CD4-positive, alpha-beta T cell treated with Interleukin-4 for 4 hours (primary cell): ENCODE measurements at places on chromosomes 13 and 19.

DNA sequence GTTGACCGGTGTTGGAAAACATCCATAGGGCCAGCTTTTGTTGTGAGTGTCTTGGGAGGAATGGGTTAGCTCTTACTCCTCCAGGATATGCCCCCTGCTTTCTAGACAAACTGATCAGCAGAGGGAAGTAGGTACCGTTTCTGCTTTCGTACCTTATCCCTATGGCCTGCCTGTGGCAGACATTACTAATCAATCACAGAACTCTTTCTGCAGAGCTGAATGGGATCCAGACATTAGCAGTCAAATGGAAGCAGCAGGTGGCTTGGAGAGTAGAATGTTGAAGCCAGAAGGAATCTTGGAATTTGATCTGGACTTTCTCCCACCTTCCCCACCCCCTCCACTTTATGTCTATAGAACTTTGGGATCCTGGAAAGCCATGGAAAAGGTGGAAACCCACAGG, 17.1 kb downstream of the NWD1 start:
- DNase-seq = no peak

GRCh38 chr13:48783181-48783630, 129.5 kb downstream of the CYSLTR2 start:
- DNase-seq = peak; percentile 4

GRCh38 chr19:19034204-19034624, 811 bp downstream of the ARMC6 start:
- DNase-seq = peak; percentile 64

DNA sequence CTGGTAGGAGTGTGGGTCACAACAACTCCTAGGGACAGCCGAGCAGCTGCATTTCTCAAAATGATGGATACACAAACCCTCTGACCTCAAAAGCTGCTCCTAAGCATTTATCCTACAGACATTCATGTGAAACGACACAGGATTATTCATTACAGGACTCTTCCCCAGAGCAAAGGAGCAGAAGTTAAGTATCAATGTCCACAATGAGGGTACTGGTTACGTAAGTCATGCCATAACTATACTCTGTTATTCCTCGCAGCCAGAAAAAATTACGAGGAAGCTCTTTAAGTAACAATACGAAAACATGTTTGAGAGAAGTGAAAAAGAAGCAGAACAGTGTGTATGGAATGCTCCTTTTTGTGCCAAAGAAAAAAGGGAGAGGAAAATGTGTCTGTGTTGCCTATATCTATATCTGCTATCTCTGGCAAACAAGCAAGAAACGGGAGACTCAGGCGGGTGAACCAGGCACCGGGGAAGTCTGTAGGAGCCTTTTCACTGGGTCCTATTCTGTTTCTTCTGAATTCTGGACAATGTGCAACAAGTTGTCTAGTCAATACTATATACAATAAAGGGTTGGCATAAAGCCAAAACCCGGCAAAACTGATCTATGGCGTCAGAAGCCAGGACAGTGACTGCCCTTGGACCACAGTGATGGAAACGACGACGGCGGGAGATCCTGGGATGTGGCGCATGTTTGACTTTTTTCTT, 1.3 kb downstream of the ISOC2 start:
- DNase-seq = no peak

- no peak for DNase-seq
Observed at GRCh38 chr19:52518646-52519045, 8.8 kb upstream of the ZNF808 start.

- no peak for DNase-seq
Observed at GRCh38 chr13:49560270-49561061, 24.9 kb downstream of the RCBTB1 start.

GRCh38 chr13:97975848-97976609, 22.6 kb downstream of the IPO5 start:
- peak; percentile 86 for DNase-seq

- DNase-seq = no peak
Observed at GRCh38 chr13:21014502-21015170, 46.8 kb downstream of the LATS2 start.

DNA sequence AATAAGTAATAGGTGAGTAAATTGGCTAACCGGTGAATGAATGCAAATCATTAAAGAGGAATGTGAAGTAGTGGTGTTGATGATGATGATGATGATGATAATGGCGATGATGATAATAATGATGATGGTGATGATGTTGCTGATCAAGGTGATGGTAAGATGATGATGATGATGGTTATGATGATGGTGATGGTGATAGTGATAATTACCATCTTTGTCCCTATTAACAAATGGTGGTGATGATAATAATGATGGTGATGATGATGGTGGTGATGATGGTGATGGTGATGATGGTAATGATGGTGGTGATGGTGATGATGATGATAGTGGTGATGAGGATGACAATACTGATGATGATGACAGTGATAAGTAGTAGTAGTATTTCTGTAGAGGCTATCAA, 452.6 kb downstream of the ZNF536 start:
- no peak for DNase-seq

DNA sequence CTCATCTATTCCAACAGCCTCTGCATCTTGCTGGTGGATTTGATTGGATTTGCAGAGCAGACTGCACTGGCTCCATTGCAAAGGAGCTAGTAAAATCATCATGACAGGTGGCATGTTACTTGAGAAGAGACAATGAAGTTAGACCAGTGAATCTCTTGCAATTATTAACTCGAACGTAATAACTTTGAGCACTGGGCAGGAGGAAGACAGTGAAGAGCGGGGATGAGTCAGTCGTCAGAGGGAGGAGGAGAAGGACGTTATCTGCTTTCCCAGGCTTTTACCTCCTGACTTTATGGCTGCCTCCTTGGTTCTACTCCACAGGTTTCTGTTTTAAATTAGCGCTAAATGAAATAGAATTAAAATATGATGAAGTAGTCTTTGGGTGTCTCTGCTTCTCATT, 257.8 kb upstream of the IPO5 start:
- no peak for DNase-seq

- no peak for DNase-seq
Observed at GRCh38 chr19:55266404-55266803, 7.6 kb upstream of the PPP6R1 start.

DNA sequence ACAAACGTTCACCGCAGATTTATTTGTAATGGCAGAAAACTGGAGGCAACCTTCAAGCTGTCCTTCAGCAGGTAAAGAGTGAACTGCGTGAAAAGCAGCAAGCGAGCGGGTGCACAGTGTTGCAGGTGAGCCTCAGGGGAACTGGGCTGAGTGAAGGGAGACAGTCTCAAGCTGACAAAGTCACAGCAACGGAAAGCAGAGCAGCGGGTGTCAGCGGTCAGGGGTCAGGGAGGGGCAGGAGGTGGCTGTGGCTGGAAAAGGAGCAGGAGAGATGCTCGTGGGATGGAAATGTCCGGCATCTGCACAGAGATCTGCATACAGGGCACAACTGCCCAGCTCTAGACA, 8.5 kb upstream of the RASA3 start:
- DNase-seq = peak; percentile 52

DNA sequence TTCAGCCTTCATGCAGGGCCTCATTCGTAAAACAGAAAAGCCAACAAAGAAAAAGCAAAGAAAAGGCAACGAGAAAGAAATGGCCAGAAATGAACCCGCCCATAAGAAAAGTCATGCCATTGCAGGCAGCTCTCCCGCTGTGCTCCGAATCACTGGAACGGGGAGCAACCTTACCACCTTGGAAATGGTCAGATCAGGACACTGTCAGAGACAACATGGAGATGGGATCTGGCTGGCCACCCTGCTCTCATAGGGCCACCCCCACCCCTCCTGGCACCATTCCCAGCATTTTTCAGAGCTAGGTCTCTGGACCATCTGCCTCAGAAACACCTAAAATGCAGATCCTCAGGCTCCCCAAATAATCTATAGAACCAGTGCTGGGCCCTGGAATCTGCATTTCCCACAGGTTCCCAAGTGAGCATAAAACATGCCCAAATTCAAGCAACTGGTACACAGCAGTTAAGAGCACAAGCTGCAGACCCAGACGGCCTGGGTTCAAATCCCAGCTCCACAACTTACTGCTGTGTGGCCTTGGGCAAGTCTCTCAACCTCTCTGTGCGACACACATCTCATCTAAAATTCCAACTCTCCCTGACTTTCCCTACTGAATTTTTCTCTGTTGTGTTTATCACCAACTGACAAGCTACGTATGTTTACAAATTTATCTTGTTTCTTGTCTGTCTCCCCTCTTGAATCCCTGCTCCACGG, 151.6 kb downstream of the IER2 start:
- no peak for DNase-seq

DNA sequence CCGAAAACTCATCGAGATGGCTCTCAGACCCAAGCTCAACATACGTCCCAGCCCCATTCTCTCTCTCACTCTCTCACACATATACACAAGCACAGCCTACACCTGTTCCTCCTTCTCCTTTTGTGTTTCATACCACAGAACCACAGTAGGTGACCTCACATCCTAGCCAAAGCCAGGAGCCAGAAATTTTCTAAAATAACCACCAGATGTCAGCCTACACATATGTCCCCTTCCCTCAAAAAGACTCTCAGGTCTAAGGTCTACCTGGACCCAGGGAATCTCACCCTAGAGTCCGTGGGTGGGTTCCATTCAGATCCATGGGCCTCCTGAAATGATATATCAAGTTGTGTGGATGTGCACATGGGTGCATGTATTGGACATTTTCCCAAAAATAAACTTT, 104.2 kb upstream of the IPO5 start:
- DNase-seq = no peak

GRCh38 chr19:8473648-8474476, 28.6 kb downstream of the PRAM1 start:
- DNase-seq = no peak

GRCh38 chr13:31012655-31013024, 80.2 kb downstream of the TEX26 start:
- no peak for DNase-seq

DNA sequence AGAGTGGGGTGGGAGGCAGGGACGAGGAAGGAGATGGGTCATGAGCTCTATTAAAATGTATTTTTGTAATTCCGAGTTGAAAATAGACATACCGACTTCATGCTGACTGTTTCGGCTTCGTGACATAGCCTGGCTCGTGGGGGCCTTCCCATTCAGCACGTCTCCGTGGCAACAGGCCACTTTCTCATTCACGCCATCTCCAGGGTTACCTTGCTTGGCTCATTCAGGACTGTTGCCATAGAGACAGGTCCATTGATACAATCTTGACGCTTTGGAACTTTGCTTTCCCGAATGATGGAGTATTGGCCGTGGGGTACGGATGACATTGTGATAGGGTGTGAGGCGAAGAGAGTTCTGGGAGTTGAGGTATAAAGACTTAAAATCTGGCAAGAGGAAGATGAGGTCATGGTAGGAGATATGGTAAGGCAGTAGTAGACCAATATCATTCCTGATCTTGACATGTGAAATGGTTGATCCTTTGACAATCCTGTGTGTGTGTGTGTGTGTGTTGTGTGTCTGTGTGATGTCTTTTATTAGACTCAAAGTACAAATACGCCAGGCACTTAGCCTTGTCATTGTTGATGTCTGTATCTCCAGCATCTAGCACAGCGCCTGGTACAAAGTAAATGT, 97.3 kb downstream of the CACNA1A start:
- DNase-seq = no peak

DNA sequence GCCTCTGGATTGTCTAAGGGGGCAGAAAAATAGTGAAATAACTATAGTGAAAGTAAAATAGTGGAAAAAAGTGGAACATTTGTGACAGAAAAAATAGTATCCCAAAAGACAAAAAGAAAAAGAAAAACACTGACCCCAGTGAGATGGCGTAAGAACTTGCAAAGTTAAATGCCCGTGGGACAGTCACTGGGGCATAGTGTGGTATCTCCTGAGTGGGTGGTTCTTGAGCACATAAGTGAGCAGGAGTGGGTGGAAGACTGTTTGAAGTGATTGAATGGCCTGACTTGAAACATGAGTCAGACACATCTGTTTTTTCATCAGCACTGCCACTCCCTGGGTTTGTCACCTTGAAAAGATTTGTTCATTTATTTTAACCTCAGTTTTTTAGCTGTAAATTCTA, 2.5 kb downstream of the ZNF430 start:
- peak; percentile 65 for DNase-seq

- DNase-seq = no peak
Observed at GRCh38 chr13:55577847-55578210, 1562.9 kb upstream of the PRR20A start.

GRCh38 chr13:52345048-52345447, 60.9 kb downstream of the THSD1 start:
- no peak for DNase-seq

GRCh38 chr13:98819382-98820010, 67.0 kb upstream of the SLC15A1 start:
- no peak for DNase-seq

- DNase-seq = no peak
Observed at GRCh38 chr19:33100894-33101644, 20.1 kb downstream of the GPATCH1 start.

DNA sequence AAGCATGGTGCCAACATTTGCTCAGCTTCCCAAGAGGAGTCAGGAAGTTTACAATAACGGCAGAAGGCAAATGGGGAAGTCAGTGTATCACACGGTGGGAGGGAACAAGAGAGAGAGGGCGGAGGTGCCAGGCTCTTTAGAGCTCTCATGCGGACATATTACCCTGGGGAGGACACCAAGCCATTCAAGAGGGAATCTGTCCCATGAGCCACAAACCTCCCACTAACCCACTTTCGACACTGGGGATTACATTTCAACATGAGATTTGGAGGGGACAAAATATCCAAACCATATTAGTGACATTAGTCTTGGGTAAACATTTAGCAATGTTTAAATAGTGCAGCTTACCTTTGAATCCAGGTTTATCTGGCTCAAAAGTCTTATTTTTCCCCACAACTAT, 69.9 kb downstream of the SLAIN1 start:
- DNase-seq = no peak

GRCh38 chr19:41753936-41754529, 1.3 kb upstream of the CEACAM6 start:
- peak; percentile 67 for DNase-seq

- DNase-seq = no peak
Observed at GRCh38 chr13:101492251-101492910, 39.9 kb downstream of the ITGBL1 start.

DNA sequence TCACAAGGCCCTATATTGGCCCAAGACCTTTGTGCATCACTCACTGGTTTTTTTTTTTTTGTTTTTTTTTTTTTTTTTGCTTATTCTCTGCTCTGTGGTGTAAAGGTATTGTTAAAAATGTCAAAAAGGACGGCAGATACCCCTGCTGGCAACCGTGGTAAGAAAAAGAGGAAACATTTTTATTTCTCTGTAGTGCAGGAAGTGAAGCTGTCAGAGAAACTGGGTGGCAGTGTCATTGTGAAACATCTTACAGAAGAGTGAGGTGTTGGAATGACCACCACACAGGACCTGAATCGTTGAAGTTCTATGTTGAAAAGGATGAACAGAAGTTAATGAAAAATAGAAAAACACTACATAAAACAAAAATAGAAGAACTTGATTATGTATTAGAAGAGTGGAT, 346.4 kb downstream of the FGF9 start:
- DNase-seq = no peak
